ENCODE measurements at places on chromosomes 6 and 20.

GRCh38 chr20:10771435-10772140 is 97.8 kb upstream of the JAG1 start:
- no peak for DNase-seq

DNA sequence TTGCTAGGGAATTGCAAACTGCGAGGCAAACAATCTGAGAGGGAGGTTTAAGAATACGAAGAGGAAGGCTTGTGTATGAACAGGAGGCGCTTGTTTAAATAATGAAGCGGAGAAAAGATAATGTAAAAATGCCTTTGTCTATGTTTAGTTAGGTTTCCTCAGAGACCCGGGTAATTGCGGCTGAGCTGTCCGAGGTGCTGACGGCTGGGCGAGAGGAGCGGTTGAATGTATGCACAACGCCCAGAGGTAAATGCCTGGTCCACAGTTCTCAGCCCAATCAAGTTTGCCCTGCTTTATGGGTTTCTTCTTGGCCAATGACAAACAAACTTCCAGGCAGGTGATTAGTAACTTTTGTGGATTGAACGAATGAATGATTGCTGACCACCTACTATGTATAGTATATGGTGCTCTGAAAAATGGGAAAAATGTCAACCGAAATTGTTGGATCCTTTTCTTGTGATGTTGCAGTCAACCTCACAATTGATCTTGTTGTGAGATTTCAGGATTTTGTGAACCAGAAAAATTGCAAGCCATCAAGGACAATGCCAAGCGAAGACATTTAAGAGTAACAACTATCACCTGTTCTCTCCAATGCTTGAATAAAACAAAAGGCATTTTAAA is 38.3 kb upstream of the SLC32A1 start:
- DNase-seq = peak; percentile 21

DNA sequence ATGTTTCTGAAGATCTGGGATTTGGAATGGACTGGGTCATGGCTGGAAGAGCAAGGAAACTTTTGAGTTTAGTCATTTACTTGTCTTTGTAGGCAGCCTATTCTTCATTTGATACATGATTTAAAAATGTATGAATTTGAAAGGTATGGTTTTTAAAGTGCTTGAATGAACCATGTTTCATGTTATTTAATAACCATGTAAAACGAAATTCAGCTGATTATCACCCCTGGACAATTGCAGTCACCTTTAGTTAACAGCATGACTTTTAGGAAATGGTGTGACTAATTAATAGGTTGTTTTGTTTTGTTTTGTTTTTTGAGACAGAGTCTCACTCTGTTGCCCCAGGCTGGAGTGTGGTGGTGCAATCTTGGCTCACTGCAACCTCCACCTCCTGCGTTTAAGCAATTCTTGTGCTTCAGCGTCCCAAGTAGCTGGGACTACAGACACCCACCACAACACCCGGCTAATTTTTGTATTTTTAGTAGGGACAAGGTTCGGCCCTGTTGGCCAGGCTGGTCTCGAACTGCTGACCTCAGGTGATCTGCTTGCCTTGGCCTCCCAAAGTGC is 2.1 kb downstream of the STX11 start:
- DNase-seq = peak; percentile 19

DNA sequence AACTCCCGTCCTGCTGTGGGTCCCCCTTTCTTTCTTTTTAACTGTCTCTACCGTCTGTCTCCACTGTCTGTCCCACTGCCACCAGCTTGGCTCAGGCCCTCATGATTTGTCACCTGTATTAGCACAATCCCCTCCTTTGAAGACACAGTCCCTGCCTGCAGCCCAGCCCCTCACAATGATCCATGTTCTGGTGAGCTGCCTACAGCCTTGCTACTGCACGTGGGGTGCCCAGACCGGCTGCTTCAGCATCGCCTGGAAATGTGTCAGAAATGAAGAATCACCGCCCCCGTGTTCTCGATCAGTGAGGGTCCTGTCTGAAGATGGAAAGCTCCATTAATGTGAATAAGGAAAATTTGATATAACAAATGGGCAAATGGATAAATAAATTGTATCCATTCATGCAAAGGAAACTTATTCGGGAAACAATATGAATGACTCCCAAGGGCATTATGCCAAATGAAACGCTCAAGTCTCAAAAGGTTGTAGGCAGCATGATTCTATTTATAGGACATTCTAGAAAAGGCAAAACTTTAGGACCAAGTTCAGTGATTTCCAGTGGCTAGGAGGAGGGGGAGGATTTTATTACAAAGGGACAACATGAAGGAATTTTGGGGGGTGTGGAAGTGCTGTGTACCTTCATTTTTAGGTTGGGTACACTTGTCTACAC is 59.4 kb upstream of the CD83 start:
- DNase-seq = no peak

GRCh38 chr6:89321131-89321970 is 6.3 kb upstream of the GABRR2 start:
- no peak for DNase-seq

GRCh38 chr6:13669476-13669875 is 42.2 kb downstream of the RANBP9 start:
- DNase-seq = no peak

- DNase-seq = no peak
These were observed 102.6 kb upstream of the LAMP5 start for GRCh38 chr20:9411833-9412232.

GRCh38 chr20:22578221-22579118 is 5.9 kb downstream of the FOXA2 start:
- no peak for DNase-seq

- no peak for DNase-seq
These were observed 607.3 kb upstream of the CITED2 start for GRCh38 chr6:139981768-139982181.

Data from CD4-positive, alpha-beta T cell treated with Interleukin-15 for 4 hours (primary cell).